Type B pancreatic cell (in vitro differentiated cells): ENCODE measurements at places on chromosomes 2 and 18. TPM values are rescaled to one million over a fixed set of nuclear protein-coding genes. Genes with fewer than 3 reads are reported as not detected.

PLB1 gene
- 1.9 and 3.4 TPM in 2 replicates for total RNA-seq

TLX2 gene
- total RNA-seq = 0.67 and 2.9 TPM in 2 replicates

STARD6 gene
- total RNA-seq = not detected in 2 replicates

TUBA3D gene
- not detected in 2 replicates for total RNA-seq

SLC11A1 gene
- total RNA-seq = 0.39 and 0.64 TPM in 2 replicates

GPR17 gene
- total RNA-seq = 0.19 TPM in 1 of 2 replicates, not detected in the other

SLC30A3 gene
- 0.19 and 0.53 TPM in 2 replicates for total RNA-seq

TUBA4B gene
- total RNA-seq = not detected in 2 replicates
